ENCODE measurements at places on chromosomes 16 and 17.

GRCh38 chr17:81067391-81067811, 32.5 kb downstream of the BAIAP2 start:
- DNase-seq: no peak

DNA sequence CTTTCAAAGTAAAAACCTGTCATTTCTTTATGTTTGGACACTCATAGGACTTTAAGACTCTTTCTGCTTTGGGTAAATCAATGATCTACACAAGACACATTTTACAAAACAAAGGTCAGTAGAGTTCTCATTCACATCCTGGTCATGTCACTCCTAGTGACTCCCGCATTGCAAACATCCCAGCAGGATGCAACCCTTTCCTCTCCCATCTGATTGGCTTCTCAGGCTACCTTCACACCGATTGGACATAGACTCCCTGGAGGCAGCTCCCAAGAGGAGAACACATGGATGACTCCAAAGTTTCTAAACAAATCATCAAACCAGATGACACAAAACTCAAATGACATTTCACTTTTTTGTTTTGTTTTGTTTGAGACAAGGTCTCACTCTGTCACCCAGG, 43.8 kb upstream of the ACSM2B start:
- no peak for DNase-seq

GRCh38 chr16:89409161-89409711, 81.1 kb downstream of the ANKRD11 start:
- peak; percentile 30 for DNase-seq

DNA sequence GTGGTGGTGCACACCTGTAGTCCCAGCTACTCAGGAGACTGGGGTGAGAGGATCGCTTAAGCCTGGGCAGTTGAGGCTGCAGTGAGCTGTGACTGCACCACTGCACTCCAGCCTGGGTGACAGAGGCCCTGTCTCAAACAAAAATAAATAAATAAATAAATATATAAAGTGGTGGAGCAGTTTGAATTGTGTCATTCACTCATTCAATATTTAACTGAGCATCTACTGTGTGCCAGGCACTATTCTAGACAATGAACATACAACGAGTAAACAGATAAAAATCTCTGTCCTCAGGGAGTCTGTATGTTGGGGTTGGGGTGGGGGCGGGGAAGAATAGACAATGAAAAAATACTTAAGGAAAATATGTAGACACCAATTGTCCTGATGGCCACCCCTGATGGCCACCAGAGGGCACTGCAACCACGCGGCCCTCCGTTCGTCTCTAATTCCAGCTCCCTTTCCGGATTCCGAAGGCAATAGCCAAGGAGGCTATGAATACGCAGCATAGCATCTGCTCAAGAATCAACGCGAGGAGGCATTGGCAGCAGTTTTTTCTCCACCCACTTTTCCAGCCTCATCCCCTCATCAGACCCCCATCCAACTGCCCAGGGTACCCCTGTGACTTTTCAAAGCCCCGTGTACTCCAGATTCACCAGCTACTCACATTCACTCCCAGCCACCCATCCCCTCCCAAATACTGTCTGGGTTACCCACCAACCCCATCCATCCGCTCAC, 21.4 kb downstream of the QPRT start:
- peak; percentile 63 for DNase-seq

GRCh38 chr17:42886283-42887176, 14.1 kb upstream of the G6PC1 start:
- DNase-seq: no peak

- peak; percentile 72 for DNase-seq
Observed at GRCh38 chr16:56425439-56425832, at the start of gene AMFR. Gene AMFR (minus strand): TSS chr16:56425545. CDS start chr16:56425327, 218 bp downstream.
